ENCODE measurements at places on chromosomes 3 and 15.

DNA sequence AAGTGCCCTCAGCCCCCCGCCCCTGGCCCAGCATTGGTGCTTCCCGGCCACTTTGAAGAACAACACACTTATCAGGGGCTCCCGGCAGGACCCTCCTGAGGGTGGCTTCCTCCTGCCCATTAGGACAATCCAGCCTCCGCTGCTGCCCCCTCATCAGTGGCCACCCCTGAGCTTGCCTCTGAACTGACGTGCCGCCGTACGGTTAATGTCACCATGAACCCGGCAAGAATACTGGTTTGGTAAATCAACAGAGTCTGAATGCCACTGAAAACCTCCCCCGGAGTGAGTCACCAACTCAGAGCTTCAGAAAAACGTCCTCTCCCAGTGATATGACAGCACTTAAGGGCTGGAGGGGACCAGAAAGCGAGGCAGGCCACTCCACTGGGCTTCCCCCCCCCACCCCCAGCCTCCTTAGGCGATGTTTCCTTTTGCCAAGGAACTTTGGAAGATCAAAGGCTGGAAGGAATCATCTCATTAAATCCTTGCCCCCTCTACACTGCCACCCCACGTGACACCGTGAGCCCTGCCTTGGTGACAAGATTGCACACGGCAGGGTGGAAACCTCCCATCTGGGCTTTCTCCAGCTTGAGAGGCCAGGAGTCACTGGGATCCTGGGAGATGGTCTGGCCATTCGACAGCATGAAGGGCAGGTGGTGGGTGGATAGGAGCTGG, 142.1 kb downstream of the NUP210 start:
- no peak for DNase-seq

GRCh38 chr3:43142472-43142871, 36.6 kb upstream of the POMGNT2 start:
- DNase-seq = no peak

GRCh38 chr3:18098960-18099587, 326.1 kb downstream of the SATB1 start:
- no peak for DNase-seq

DNA sequence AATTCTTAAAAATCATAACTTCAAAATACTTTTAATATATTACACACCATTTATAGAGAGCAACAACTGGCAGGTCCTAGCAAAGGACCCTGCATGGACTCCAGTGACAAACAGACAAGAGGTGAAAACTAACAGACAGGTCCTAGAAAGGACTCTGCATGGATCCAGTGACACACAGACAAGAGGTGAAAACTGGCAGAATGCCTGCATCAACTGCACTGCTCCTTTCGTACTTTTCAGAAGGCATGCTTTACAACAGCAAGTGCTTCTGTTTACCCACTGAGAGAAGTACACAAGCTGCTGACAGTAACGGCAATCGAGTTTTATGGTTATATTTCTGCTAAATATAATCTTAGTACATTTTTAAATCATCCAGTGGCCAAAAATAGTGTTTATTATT, 24.3 kb upstream of the GP5 start:
- no peak for DNase-seq

DNA sequence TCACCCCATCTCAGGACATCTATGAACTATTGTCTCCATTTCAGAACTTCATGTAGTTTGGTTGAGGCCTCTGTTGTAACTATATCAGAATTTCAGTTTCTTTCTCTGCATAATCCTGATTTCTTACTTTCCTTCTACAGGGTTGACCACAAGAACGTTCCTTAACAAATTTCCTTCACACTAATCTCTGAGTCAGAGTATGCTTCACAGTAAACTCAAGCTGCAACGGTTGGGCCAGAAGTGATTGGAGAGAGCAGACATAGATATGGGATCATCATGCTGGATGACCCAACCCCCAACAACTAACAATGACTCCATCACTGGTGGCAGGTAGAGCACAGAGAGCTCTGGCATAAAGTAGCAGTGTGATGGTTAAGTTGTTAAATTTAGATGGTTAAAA, 128.8 kb upstream of the OSTN start:
- no peak for DNase-seq

DNA sequence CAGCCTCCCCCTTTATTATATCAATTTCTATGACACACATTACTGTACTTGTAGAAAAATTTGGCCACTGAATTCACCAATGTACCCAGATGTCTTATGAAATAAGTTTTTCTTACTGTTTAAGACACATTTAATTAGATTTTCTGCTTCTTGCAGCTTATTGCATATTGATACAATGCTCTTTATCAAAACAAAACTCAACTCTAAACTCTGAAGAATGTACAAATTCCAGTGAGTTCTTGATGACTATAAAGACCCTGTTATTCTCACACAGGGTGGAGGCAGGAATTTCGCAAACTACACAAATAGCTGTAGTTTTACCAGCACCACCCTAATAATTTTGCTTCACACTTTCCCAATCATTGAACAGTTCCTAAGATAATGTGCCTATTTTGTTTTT, 22.0 kb downstream of the CMTM6 start:
- no peak for DNase-seq

- no peak for DNase-seq
These were observed 398.1 kb upstream of the ARPP21 start for GRCh38 chr3:35241236-35241635.

DNA sequence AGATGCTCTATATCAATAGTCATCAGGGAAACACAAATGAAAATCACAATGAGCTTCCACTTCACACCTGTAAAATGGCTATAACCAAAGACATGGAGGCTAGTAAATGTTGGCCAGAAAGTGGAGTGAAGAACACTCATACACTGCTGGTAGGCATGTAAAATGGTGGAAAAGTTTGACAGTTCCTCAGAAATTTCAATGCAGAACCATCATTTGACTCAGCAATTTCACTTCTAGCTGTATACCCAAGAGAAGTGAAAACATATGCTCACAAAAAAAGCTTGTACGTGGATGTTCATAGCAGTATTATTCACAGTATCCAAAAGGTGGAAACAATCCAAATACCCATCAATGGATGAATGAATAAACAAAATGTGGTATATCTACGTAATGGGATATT, 19.2 kb upstream of the TOP2B start:
- DNase-seq = no peak

DNA sequence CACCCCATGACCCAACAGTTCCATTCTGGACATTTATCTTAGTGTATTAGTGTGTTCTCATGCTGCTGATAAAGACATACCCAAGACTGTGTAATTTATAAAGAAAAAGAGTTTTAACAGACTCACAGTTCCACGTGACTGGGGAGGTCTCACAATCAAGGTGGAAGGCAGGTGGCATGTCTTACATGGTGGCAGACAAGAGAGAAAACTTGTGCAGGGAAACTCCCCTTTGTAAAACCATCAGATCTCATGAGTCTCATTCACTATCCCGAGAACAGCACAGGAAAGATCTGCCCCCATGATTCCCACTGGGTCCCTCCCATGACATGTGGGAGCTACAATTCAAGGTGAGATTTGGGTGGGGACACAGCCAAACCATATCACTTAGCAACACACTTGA, 21.6 kb upstream of the GPD1L start:
- no peak for DNase-seq

DNA sequence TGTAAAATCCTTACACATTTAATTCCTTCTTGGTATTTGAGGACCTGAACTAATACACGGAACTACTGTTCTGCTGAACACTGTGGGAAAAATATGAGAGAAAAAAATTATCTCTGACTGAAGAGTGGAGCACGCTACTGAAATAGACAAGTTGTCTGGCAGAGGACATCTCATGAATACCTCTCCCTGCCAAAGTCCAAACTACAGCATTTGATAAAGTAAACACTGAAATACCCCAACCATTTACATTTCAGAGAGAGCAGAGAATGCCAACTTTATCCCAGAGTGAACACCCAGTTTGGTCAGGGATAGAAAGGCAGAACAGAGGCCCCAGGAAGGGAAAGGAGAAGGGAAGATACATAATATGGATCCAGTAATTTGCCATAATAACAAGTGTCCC, 920.7 kb downstream of the SQOR start:
- DNase-seq = no peak

DNA sequence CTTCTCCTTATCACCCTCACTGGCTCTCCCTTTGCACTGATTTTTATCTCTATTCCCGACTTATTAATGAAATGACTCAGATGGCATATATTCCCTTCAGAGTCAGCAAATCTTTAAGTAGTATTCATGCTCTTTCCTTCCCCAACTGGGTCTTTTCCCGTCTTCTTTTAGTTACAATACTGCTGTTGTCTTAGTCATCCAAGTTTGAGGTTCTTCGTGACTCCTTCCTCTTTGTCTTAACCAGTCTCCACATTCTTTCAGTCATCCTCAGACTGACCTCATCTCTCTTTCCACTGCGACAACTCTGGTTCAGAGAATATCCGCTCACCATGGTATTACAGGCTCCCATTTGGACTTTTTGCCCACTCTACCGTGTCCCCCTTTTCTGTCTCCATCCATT, 12.4 kb downstream of the WDR5B start:
- no peak for DNase-seq

DNA sequence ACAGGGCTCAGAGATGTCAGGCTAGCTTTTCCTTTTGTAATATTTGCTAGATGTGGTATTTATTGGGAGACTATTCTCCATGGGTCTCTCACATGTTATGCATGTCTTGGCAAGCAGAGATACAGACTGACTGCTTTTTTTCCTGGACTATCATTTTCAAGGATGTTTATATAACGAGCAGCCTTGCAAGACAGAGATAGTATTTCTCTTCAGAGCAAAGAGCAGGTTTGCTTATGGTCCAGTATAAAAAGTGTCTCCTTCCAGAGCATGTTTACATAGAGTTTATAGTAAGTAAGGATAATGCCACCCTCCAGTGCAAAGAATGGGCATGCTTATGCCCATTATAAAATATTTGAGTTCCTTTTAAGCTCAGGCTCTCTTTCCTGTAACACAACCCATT, 24.6 kb downstream of the GTF2E1 start:
- DNase-seq = no peak

DNA sequence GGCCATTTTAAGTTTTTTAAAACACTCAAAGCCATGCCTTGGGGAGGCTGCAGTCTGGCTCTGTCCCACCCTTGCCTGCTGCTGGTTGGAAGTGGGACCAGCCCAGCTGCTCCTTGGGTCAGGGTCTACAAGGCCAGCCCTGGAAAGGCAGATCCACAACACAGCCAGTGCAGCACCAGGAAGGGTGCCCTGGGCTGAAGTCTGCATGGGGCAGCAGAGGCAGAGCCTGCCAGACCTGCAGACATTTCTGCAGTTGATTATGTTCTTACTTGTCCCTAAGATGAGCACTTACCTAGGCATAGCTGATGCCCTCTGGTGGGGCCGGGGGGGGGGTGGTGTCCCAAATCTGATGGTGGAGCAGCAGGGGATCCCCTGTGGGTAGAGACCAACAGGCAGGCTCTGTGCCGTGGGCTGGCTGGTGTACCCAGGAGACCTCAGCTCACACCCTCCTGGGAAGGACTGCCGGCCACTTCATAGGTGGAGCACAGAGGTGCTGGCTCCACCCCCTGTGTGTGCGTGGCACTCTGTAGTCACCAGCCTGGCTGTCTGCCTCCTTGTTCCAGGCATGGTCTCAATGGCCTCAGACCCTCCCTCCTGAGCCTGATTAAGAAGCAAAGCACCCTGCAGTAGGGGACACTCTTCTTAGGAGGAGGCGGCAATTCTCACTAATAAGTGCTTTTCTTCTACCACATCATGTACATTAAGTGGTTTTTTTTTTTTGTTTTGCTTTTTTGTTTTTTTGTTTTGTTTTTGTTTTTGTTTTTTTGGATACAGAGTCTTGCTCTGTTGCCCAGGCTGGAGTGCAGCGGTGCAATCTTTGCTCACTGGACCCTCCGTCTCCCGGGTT, 97.4 kb upstream of the KLF13 start:
- DNase-seq = no peak

Data from activated T-helper 1 cell treated with anti-CD3 and anti-CD28 coated beads, Interleukin-2, amount 50 U/mL, for 16 hours (primary cell).